Foreskin keratinocyte (primary cell): ENCODE measurements at places on chromosomes 5 and 9. TPM values are rescaled to one million over a fixed set of nuclear protein-coding genes. Genes with fewer than 3 reads are reported as not detected.

GRCh38 chr5:119275601-119276173 lies 80.1 kb upstream of the TNFAIP8 start:
- DNase-seq: no peak

DNA sequence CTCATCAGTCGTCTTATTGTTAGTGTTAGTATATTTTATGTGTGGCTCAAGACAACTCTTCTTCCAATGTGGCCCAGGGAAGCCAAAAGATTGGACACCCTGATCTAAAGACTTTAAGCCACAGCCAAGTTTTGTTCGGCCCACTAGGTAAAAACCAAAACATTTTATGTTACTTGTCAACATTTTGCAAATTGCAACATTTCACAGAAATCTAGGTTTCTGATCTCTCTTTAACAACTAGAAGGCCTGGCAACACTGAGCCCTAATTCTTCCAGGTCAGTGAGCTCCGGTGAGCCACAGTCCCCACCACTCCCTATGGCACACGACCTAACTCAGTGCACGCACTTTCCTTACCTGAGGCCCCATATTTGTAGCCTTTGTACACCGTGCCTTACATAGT lies 24.0 kb downstream of the MYO10 start:
- no peak for DNase-seq

DNA sequence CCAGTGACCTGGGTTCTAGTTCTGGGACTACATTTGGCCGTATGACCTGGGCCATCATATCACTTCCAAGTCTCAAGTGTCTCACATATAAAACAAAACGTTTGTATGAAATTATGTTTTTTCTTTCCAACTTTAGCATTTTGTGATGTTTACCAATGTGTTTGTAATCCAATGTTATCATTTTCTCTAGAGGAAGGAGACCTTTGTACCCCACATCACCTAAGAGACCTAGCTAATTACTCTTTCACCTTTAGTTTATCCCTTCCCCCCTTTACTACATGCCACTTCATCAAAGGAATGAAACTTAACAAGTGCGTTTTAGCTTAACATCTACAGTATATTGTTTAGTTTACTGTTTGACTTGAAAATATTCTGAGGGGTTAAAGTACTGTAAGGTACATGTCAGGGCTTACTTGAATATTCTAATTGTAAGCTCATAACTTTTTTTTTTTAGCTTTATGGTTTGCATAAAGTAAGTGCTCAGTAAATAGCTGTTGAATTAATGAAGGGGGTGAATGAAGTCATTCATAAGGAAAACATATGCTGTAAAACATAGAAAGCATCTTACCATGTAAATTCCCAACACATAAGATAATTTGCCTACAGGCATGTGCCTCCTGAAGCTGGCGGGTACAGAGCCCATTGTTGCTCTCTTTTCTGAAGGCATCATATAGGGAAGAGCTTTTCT lies 2.9 kb downstream of the PIP5K1B start:
- DNase-seq: no peak

GRCh38 chr5:79976759-79977515 lies 14.1 kb downstream of the MTX3 start:
- no peak for DNase-seq

- DNase-seq: no peak
These were observed 122.0 kb downstream of the GALNT10 start for GRCh38 chr5:154312576-154312975.

- DNase-seq: no peak
These were observed 51.1 kb downstream of the SPEF2 start for GRCh38 chr5:35668794-35669193.

- DNase-seq: no peak
These were observed 66.9 kb upstream of the PLPP1 start for GRCh38 chr5:55601628-55602027.

GRCh38 chr5:14258840-14259239 lies 115.7 kb downstream of the TRIO start:
- DNase-seq: no peak

DNA sequence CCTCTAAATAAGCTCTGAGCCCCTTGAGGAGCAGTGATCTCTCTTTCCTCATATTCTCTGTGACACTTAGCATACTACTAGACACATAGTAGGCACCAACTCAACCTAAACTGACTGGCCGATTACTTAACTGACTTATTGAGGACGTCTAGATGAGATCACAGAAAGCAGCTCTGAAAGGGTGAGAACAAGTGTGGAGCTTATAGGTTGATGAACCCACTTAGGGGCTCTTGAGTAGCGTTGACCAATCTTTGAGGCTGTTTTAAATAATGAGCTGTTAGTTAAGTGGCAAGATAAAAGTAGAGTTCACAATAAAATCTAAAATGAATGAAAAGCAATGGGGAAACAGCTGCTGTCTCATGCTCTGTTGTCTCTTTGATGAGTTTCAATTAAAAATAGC lies 124.7 kb upstream of the TNPO1 start:
- no peak for DNase-seq

DNA sequence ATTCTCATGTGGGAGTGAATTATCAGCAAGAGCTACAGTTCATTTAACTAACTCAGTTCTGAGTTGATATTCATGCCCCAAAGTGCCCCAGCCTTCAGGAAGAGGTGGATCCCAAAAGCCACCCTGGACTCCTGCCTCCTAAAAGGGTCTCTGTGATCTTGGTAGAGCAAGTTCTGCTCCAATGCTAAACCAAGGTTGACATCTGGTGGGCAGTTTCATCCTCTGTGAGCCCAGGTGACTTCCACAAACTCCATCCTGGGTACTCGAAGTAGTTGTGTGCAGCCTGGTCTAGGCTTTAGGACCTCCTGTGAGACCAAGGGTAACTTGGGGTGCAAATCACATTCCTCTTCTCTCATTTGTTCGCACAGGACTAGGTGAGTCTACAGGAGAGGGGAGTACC lies 816.8 kb downstream of the MTRR start:
- no peak for DNase-seq

GRCh38 chr5:77893225-77893860 lies 117.2 kb upstream of the TBCA start:
- peak; percentile 68 for DNase-seq

DNA sequence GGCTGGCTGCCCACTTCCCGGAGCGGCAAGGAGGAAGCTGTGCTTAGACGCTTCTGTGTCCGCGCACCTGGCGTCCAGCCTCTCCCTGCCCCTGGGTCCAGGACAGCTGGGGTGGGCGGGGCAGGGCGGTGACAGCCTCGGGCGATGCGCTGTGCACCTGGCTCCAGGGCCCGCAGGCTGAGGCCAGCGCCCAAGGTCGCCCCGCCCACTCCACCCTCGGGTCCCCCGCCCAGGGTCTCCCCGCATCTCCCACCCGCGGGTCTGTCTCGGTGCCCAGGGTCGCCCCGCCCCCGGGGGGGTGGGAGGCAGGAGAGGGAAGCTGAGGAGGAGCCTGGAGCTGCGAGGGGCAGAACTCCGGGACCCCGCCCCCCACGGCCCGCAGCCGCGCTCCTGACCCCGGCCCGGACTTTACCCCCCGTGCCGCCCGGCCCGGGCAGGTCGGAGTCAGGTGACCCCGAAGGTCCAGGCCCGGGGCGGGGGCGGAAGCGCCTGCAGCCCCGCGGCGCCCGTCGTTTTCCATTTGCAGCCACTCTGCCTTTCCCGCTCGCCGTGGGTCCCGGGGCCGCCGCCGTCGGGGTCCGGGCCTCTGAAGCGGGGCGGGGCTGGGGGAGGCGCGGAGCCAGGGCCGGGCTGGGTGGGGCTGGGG lies at the start of gene ENTPD8:
ENTPD8 (minus strand) TSS at position 69 of the 646 bp plus-strand sequence. CDS start 3,072 bp downstream, outside the sequence.
- no peak for DNase-seq

- DNase-seq: no peak
These were observed 136.8 kb downstream of the TLE4 start for GRCh38 chr9:79708541-79708940.

DNA sequence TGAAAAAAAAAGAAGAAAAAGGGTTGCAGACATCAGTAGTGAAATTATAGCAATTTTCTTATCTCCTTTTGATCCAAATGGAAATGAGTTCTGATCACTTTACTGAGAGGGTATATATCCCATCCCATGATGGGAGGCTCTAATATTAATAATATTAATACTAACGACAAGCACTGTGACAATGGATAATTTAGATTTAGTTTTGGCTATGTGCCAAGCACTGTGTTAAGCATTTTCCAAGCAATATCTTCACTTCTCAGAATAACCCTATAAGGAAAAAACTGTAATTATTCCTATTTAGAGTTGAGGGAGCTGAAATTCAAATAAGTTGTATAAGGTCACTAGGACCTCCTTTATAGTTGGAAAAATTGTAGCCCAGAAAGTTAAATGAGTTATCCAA lies 58.4 kb upstream of the ASTN2 start:
- no peak for DNase-seq

GRCh38 chr9:129176701-129177442 lies 1.2 kb downstream of the IER5L start:
- DNase-seq: no peak

DNA sequence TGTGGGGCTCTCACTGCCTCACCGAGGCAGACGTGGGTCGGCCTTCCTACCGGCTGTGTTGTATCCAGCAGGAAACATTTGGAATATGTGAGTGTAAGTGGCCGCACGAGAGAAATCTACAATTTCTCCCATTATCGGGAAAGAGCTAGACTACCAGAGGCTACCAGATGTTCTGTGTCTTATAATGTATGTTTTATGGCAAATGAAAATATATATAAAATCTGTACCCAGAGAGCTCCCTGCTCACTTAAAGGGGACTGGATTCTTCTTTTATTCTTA lies 69.5 kb upstream of the PITX1 start:
- no peak for DNase-seq

- peak; percentile 88 for DNase-seq
These were observed 381.1 kb upstream of the ACTBL2 start for GRCh38 chr5:57863661-57864060.

The GNAQ gene
- 31.3 and 31.6 TPM in 2 replicates for total RNA-seq

The GARNL3 gene
- 3.0 and 3.2 TPM in 2 replicates for total RNA-seq

The FGF18 gene
- not detected in 2 replicates for total RNA-seq

The IL7R gene
- total RNA-seq: 4.5 and 6.7 TPM in 2 replicates

The CER1 gene
- not detected in 2 replicates for total RNA-seq

The IFNK gene
- total RNA-seq: 55.8 and 72.0 TPM in 2 replicates

The HAND1 gene
- 0.17 TPM in 1 of 2 replicates, not detected in the other for total RNA-seq

The IL9 gene
- not detected in 2 replicates for total RNA-seq

The F2RL2 gene
- 0.04 TPM in 1 of 2 replicates, not detected in the other for total RNA-seq
